T-cell (primary cell): ENCODE measurements at places on chromosomes 5 and 9. TPM values are rescaled to one million over a fixed set of nuclear protein-coding genes. Genes with fewer than 3 reads are reported as not detected.

GRCh38 chr5:78361631-78361993 lies 1.2 kb downstream of the SCAMP1 start:
- H3K36me3 ChIP-seq: peaks cover 4% of the 10 kb centered on the region
- peak overlapping the region; percentile 92 for H3K4me3 ChIP-seq
- H3K27ac ChIP-seq: peak overlapping the region; percentile 94
- H3K4me1 ChIP-seq: peaks cover 20% of the 10 kb centered on the region
- no peaks in the 10 kb centered on the region for H3K27me3 ChIP-seq
- no peak for DNase-seq

- H3K4me1 ChIP-seq: no peaks in the 10 kb centered on the region
- DNase-seq: peak; percentile 21
- H3K27me3 ChIP-seq: no peaks in the 10 kb centered on the region
- H3K27ac ChIP-seq: no peak within 1 kb of the TSS
Observed at GRCh38 chr9:94639061-94639998, at the start of gene FBP1. Gene FBP1, minus strand, starts transcription at chr9:94639518. Its CDS starts 208 bp downstream, at chr9:94639310.

- no peaks in the 10 kb centered on the region for H3K36me3 ChIP-seq
- no peak overlapping the region for H3K27ac ChIP-seq
- no peaks in the 10 kb centered on the region for H3K27me3 ChIP-seq
- H3K4me1 ChIP-seq: no peaks in the 10 kb centered on the region
- DNase-seq: no peak
- no peak overlapping the region for H3K4me3 ChIP-seq
Observed at GRCh38 chr9:123812984-123813383, 116.9 kb downstream of the DENND1A start.

- no peaks in the 10 kb centered on the region for H3K36me3 ChIP-seq
- no peak overlapping the region for H3K4me3 ChIP-seq
- H3K27me3 ChIP-seq: no peaks in the 10 kb centered on the region
- no peak overlapping the region for H3K27ac ChIP-seq
- H3K4me1 ChIP-seq: no peaks in the 10 kb centered on the region
Observed at GRCh38 chr9:16572005-16572734, 298.3 kb downstream of the BNC2 start.

The GHR gene
- total RNA-seq: 0.06 TPM

GRCh38 chr5:1663186-1663585 lies 136.5 kb downstream of the MRPL36 start:
- peaks cover 78% of the 10 kb centered on the region for H3K27me3 ChIP-seq
- no peaks in the 10 kb centered on the region for H3K36me3 ChIP-seq
- no peaks in the 10 kb centered on the region for H3K4me1 ChIP-seq
- DNase-seq: no peak
- H3K27ac ChIP-seq: no peak overlapping the region
- no peak overlapping the region for H3K4me3 ChIP-seq

GRCh38 chr9:114033397-114034103 lies 44.5 kb downstream of the AMBP start:
- H3K4me1 ChIP-seq: no peaks in the 10 kb centered on the region
- no peaks in the 10 kb centered on the region for H3K27me3 ChIP-seq
- no peak for DNase-seq
- H3K36me3 ChIP-seq: no peaks in the 10 kb centered on the region

DNA sequence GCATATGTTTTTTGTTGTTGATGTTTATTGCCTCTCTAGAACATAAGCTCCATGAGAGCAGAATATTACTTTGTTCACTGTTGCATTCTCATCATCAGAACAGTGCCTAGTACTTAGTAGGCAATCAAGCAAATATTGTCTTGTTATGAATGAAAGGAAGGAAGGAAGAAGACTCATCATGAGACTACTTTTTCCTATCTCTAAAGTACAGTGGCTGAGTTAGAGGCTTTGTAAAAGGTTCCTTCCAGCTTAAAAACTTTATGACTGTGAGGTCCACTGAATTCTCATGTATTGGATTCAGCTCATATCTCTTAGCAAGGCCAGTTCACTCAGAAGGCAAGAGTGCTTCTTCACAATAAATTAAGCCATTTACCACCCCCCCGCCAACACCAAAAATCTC lies 171.8 kb upstream of the NR3C1 start:
- no peak overlapping the region for H3K4me3 ChIP-seq
- no peaks in the 10 kb centered on the region for H3K4me1 ChIP-seq
- H3K27me3 ChIP-seq: no peaks in the 10 kb centered on the region
- H3K27ac ChIP-seq: no peak overlapping the region
- H3K36me3 ChIP-seq: no peaks in the 10 kb centered on the region

DNA sequence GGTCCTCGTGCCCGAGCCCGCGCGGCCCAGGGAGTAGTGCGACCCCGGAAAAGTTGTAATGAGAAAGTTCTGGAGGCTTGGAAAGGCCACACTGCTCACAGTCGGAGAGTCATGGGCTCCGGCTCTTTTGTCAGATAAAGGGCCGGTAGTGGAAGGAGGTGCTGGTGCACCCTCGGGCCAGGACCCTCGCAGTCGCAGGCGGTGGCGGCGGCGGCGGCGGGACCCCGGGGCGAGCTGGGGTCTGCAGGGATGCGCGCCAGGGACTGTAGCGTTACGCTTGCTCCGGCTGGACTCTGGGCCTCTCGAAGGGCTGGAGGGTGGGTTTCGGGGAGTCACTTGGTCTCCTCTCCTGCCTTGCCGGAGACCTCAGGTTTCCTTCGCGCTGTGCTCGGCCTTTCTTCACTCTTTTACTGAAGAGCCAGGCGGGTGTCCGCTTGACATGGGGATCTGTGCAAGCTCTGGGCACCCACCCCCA lies 1.5 kb downstream of the RORB start:
- peaks cover 17% of the 10 kb centered on the region for H3K27me3 ChIP-seq
- no peaks in the 10 kb centered on the region for H3K36me3 ChIP-seq
- H3K4me3 ChIP-seq: peak overlapping the region; percentile 10
- H3K27ac ChIP-seq: no peak overlapping the region

GRCh38 chr9:2597483-2597882 lies 24.1 kb upstream of the VLDLR start:
- no peaks in the 10 kb centered on the region for H3K36me3 ChIP-seq
- peaks cover 6% of the 10 kb centered on the region for H3K27me3 ChIP-seq
- H3K27ac ChIP-seq: no peak overlapping the region
- no peak overlapping the region for H3K4me3 ChIP-seq
- no peaks in the 10 kb centered on the region for H3K4me1 ChIP-seq
- no peak for DNase-seq

DNA sequence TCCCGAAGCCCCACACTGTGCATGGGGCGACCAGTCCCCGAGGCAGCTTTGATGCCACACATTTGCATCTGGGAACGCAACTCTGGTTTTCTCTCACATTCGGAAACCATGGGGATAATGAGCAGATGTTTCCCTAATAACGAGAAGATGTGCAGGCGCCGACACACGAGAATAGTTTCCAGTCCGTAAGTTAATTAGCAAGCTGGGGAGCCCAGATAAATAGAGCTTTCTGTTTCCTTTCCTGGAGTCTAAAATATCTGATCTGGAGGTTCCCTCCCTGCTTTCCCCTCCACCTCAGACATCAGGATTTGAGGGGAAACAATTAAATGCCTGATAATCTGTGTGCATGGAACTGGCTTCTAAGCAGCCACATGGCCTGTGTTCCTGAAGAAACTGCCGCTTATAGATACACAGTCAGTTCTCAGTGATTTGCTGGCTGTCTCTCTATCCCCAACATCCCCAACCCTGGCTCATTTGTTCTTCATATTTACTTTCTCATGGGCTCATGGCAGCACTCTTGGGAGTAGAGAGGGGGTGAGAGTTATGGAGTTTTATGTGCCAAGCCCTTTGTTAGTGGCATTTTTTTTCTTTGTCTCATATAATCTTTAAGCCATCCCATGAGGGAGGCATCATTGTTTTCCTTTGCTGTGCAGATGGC lies 62.8 kb downstream of the PDZD2 start:
- no peaks in the 10 kb centered on the region for H3K27me3 ChIP-seq
- no peak overlapping the region for H3K27ac ChIP-seq
- no peak for DNase-seq
- H3K4me1 ChIP-seq: no peaks in the 10 kb centered on the region

DNA sequence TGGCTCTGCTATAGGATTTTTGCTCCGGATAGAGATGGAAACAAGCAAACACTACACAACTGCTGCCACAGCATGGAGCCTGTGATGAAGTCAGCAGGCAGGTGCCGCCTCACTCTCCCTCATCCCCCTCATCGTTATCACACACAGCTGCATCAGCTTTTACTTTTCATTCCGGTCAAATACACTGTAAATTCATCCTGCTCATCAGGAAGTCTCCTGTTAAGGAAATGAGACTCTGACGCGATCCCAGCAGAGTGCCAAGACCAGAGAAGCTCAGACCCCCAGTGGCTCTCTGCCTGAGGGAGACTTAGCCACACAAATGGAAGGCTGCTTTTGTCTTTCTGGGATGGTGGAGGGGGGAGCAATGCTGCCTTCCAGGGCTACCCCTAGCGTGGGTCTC lies 270.2 kb downstream of the ELAVL2 start:
- H3K27me3 ChIP-seq: no peaks in the 10 kb centered on the region
- no peak overlapping the region for H3K27ac ChIP-seq
- DNase-seq: no peak
- no peaks in the 10 kb centered on the region for H3K36me3 ChIP-seq
- no peak overlapping the region for H3K4me3 ChIP-seq

DNA sequence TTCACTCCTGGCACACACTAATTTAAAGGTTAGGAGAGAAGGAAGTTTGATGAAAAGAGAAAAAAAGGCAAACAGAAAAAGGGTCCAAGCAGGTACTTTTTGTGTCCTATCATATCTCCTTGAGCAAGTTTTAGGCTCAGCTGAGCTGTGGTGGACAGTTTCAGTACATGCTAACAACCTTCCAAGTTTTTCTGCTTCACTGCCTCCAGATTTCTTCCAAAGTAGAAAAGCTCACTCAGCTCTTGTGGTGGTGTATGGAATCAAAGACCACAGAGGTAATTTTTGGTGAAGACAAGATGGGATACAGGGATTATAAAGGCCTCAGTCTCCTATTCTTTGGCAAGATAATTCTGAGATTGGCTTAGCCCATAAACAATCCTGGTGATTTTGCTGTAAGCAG lies 921.8 kb downstream of the NR2F1-AS1 start:
- H3K36me3 ChIP-seq: no peaks in the 10 kb centered on the region
- no peak for DNase-seq
- no peaks in the 10 kb centered on the region for H3K27me3 ChIP-seq
- no peaks in the 10 kb centered on the region for H3K4me1 ChIP-seq
- H3K27ac ChIP-seq: no peak overlapping the region
- H3K4me3 ChIP-seq: no peak overlapping the region

DNA sequence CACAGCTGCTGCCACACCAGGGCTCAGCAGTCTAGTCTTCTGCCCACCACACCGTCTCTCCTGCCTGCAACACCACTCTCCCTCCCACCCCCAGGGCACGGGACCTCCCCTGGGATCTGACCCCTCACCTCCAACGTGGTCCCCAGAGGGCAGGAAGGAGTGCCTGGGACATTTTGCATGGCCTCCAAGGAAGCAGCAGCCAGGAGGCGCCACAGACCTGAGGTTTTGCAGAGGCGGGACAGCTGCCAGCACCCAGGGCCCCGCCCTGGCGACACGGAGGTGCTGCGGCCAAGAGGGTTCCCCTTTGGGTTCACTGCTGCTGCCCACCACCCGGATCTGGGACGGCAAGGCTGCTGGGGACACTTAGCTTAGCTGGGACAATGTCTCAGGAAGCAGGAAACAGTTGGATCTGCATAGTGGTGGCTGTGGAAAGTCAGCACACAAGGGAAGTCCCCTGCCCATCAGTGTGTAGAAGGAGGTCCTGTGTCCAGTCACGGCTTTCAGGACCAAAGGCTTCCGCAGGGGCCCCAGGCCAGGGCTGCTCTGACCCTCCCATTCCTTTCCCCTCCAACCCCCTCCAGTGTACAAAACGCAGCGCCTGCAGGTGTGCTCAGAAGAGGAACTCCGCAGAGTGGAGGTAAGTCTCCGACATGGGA lies 13.8 kb downstream of the PROP1 start:
- no peaks in the 10 kb centered on the region for H3K4me1 ChIP-seq
- no peak overlapping the region for H3K4me3 ChIP-seq
- H3K36me3 ChIP-seq: no peaks in the 10 kb centered on the region
- no peak overlapping the region for H3K27ac ChIP-seq

The CAMK4 gene
- total RNA-seq: 262 TPM

DNA sequence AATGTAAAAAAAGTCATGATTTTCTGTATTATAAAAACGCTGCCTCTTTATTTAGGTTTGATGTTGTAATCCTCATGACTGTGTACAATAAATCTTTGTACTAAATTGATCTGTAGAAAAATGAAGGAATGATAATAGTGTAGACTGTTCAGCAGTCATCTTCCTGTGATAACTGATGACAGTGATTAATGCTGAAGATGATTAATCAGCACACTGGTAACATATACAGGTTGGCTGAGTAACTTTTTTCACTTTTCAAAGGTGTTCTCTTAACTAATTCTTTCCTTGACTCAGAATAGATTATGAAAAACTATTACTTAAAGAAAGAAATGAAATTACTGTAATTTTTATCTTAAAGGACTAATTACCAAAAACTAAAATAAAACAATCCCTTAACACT lies 122.5 kb downstream of the RFX3 start:
- no peaks in the 10 kb centered on the region for H3K27me3 ChIP-seq
- peaks cover 2% of the 10 kb centered on the region for H3K4me1 ChIP-seq
- no peaks in the 10 kb centered on the region for H3K36me3 ChIP-seq
- no peak for DNase-seq
- H3K27ac ChIP-seq: no peak overlapping the region
- no peak overlapping the region for H3K4me3 ChIP-seq

GRCh38 chr5:96763026-96763425 lies 44.7 kb downstream of the ERAP1 start:
- no peak overlapping the region for H3K27ac ChIP-seq
- no peak for DNase-seq
- no peaks in the 10 kb centered on the region for H3K4me1 ChIP-seq
- H3K4me3 ChIP-seq: no peak overlapping the region

- no peak overlapping the region for H3K4me3 ChIP-seq
- no peak for DNase-seq
- no peaks in the 10 kb centered on the region for H3K27me3 ChIP-seq
- H3K36me3 ChIP-seq: no peaks in the 10 kb centered on the region
- H3K4me1 ChIP-seq: no peaks in the 10 kb centered on the region
Observed at GRCh38 chr9:126303488-126303887, 23.1 kb upstream of the MVB12B start.

The SHOC1 gene
- total RNA-seq: not detected

The TEK gene
- total RNA-seq: not detected

- H3K4me1 ChIP-seq: no peaks in the 10 kb centered on the region
- no peaks in the 10 kb centered on the region for H3K36me3 ChIP-seq
- H3K27ac ChIP-seq: no peak overlapping the region
- no peak overlapping the region for H3K4me3 ChIP-seq
Observed at GRCh38 chr9:30160570-30160969, 2223.9 kb upstream of the ACO1 start.

The DNAH5 gene
- not detected for total RNA-seq

GRCh38 chr9:129392093-129392541 lies 214.1 kb upstream of the IER5L start:
- no peaks in the 10 kb centered on the region for H3K27me3 ChIP-seq
- no peak overlapping the region for H3K4me3 ChIP-seq
- H3K27ac ChIP-seq: no peak overlapping the region
- DNase-seq: no peak
- no peaks in the 10 kb centered on the region for H3K4me1 ChIP-seq

GRCh38 chr5:16477541-16477940 lies 11.9 kb upstream of the ZNF622 start:
- no peaks in the 10 kb centered on the region for H3K27me3 ChIP-seq
- no peaks in the 10 kb centered on the region for H3K4me1 ChIP-seq
- H3K27ac ChIP-seq: no peak overlapping the region
- DNase-seq: no peak
- no peak overlapping the region for H3K4me3 ChIP-seq

The IFNK gene
- not detected for total RNA-seq
